ENCODE measurements at places on chromosomes 12 and 14. TPM values are rescaled to one million over a fixed set of nuclear protein-coding genes. Genes with fewer than 3 reads are reported as not detected.

The NT5DC3 gene
- total RNA-seq: 15.4 TPM

The SERPINA10 gene
- 2.6 TPM for total RNA-seq

The PLCZ1 gene
- total RNA-seq: not detected

DNA sequence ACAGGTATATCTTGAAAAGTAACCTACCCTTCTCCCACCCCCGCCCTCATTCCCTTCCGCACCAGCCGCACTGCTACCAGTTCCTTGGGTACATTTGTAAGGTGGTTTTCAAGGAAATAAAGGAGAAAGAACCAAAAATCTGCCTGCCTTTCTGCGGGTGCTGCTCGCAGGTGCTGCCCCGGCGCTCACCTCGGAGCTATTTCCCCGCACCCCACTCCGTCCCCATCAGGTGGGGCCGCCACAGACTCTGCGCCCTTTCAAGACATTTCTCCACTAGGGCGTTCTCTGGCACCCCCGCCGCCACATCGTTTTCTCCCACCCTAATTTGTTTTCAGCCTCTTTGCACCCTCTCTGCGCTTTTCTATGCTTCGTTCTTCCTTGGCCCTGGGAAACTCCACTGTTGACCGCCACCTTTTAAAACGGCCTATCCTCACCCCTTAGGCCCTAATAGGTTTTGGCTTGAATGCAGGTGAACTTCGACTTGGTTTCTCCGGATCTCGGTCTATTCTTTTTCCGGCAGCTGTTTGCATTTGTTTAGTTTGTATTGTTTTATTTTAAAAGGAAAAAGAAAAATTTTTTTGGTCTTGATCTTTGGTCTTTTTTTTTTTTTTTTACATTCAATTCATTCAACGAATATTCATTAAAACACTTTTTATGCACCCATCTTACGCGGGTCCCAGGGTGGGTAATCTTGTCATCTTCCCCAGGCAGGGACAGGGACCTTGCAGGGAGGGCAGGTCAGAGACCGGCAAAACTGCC, 3.0 kb downstream of the VSX2 start:
- DNase-seq: no peak
- no peaks in the 10 kb centered on the region for H3K36me3 ChIP-seq
- H3K27me3 ChIP-seq: peaks cover 93% of the 10 kb centered on the region
- peaks cover 8% of the 10 kb centered on the region for H3K4me1 ChIP-seq
- H3K27ac ChIP-seq: peak overlapping the region; percentile 72
- no peak overlapping the region for H3K4me3 ChIP-seq

The LHX5 gene
- 0.41 TPM for total RNA-seq

DNA sequence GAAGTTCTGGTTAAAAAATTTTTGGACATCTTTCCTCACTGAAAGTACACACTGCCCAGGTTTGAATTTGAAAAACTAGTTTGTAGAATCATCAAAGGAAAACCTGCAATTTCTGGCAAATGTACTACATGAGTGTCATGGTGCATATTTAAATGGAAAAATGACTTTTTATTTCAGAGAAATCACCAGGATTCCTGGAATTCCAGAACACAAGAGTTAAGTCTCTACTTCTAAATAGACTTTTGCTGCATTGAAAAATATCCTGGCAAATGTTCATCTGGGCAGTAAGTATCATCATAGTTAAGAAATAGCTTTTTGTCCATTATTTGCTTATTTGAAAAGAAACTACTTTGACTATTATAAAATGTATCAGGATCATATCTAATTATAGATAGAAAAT, 275.1 kb downstream of the PRKD1 start:
- no peak overlapping the region for H3K27ac ChIP-seq
- peaks cover 32% of the 10 kb centered on the region for H3K36me3 ChIP-seq
- no peaks in the 10 kb centered on the region for H3K27me3 ChIP-seq
- no peaks in the 10 kb centered on the region for H3K4me1 ChIP-seq
- H3K4me3 ChIP-seq: no peak overlapping the region

The CYP27B1 gene
- 2.0 TPM for total RNA-seq

The PRKCH gene
- total RNA-seq: 4.5 TPM

DNA sequence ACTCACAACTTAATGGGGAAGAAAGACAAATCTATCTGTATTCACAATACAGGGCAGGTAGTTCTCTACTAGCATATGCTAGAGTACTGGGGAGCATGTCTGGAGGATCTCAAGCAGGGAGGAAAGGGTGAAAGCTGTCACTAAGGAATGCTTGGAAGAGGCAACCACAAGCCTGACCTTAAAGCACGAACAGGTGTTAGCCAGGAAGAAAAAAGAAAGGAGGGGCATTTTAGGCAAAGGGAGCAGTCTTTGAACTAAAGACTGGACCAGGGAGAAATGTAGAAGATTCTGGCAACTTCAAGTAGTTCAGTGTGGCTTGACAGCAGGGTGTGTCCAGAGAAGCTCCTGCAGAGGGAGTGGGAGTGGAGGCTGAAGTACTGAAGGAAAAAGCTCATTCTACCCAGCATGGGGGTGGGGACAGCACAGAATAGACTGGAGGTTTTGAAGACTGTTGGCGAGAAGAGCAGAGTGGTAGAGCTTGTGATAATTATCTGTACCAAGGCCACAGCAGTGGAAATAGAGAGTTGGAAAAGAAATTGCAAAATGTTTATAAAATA, 50.9 kb downstream of the AP5M1 start:
- no peaks in the 10 kb centered on the region for H3K36me3 ChIP-seq
- H3K27me3 ChIP-seq: no peaks in the 10 kb centered on the region

The KIF5A gene
- total RNA-seq: 2.8 TPM

- no peaks in the 10 kb centered on the region for H3K27me3 ChIP-seq
- peak overlapping the region; percentile 90 for H3K4me3 ChIP-seq
- H3K36me3 ChIP-seq: no peaks in the 10 kb centered on the region
Measured at GRCh38 chr12:53500142-53500775, 824 bp upstream of the TARBP2 start.
